NCI-H2227 treated with DMSO at 0.1 percent for 48 hours (cell line): ENCODE measurements at places on chromosomes 1 and 21.

GRCh38 chr1:8584316-8584715, 233.1 kb downstream of the RERE start:
- DNase-seq = no peak

GRCh38 chr21:28993293-28993629, 584 bp upstream of the LTN1 start:
- no peak for DNase-seq

DNA sequence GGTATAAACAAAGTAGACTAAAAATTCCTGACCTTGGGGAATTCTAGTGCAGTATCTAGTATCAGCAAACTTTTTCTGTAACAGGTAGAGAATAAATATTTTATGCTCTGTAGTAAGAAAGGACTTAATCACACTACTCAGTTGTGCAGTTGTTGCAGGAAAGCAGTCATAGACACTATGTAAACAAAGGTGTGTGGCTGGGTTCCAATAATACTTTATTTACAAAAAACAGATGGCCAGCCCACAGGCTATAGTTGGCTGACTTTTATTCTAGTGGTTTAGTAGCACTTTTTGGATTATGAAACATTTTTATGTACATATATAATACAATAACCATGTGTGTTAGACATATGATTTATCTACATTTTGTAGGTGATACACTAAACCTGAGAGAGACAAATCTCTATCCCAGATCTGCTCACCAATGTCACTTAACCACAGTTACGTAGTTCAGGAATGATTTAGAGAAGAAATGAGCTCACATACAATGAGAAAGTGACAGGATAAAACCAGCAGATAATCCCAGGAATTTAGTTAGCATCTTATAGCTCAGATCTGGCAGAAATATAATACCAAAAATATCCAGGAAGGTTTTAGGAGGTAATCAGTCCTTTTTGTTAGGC, 56.1 kb downstream of the MIER1 start:
- DNase-seq = no peak

- no peak for DNase-seq
These were observed 3.1 kb downstream of the VPS26C start for GRCh38 chr21:37263827-37264600.

- DNase-seq = no peak
These were observed 3.1 kb upstream of the CDC14A start for GRCh38 chr1:100349246-100349645.
